ENCODE measurements at places on chromosomes 4 and X.
A peak's percentile ranks its signal among the peaks of the same experiment; 100 is the strongest.

DNA sequence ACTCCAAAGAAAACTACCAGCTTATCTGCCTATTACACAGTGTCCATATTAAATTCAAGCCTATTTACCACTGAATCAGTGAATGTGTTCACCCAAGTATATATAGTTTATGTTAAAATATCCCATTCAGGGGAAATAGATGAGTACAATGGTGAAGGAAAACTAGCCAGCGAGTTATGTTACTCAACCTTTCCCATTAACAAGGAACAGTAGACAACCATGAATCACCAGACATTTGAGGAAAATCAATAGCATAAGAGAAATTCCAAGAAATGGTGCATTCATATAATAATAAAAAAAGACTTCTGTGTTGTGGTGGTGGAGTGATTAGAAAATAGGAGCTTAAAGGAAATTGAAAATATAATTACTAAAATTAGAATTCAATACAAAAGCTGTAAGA, 21.3 kb downstream of the IQCM start:
- H3K36me3 ChIP-seq, result no peaks in the 10 kb centered on the region
- no peaks in the 10 kb centered on the region for H3K4me1 ChIP-seq
- H3K27ac ChIP-seq, result no peak overlapping the region
- H3K4me3 ChIP-seq, result no peak overlapping the region

- H3K36me3 ChIP-seq, result no peaks in the 10 kb centered on the region
- H3K4me3 ChIP-seq, result no peak overlapping the region
- no peak for DNase-seq
- peaks cover 28% of the 10 kb centered on the region for H3K4me1 ChIP-seq
- no peak overlapping the region for H3K27ac ChIP-seq
Measured at GRCh38 chr4:123675567-123675966, 279.0 kb downstream of the SPRY1 start.

DNA sequence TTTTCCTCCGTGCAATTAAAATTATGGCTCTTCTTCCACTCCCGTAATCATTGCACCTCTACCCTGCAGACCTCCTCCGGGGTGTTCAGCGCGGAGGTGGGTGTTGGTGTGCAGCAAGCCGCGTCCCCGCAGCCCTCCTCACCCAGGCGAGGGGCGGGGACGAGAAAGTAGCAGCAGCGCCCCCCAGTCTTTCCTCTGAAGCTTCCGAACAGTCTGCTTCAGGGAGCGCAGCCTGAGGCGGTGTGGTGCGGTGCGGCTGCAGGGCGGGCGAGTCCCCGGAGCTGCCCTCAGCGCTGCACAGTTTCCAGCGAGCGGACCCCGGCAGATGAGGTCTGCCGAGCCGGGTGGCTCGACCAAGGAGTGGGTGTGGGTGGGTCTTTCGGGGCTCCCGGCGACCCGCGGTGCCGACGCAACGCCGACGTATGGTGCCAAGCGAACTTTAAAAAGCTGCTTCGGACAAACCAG, at the start of gene FRAS1:
TSS of gene FRAS1 (plus strand) at position 189 of the 465 bp plus-strand sequence. CDS start 687 bp downstream, outside the sequence.
- H3K27me3 ChIP-seq, result peaks cover 56% of the 10 kb centered on the region
- H3K27ac ChIP-seq, result peak within 1 kb of the TSS; percentile 67
- H3K36me3 ChIP-seq, result no peaks in the 10 kb centered on the region
- peak within 1 kb of the TSS; percentile 89 for H3K4me3 ChIP-seq

DNA sequence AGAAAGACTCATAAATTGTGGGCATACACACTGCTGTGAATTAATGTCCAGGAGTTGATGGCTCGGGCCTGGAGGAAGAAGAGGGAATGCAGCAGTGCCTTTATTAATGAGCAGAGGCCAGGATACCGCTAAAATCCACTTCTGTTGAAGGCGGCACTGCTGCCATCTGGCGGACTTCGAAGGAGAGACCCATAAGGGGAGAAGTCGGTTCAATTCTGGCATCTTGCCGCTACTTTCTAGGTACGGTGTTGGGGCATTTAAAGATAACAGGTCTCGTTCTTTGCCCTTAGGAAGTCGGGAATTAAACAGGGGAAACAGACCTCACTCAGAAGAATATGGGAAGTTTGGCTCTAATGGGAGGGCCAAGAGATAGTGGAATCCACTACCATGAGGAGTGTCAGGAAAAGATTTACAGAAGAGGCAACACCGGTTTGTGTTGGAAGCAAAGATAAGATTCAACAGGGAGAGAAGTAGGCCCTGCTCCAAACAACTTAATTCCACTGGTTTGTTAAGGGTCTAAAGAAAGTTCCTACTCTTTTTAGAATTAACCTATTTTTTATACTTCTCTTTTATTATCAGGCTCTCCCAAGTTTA, 133.6 kb upstream of the GIMD1 start:
- H3K36me3 ChIP-seq, result no peaks in the 10 kb centered on the region
- no peak overlapping the region for H3K4me3 ChIP-seq
- H3K27ac ChIP-seq, result no peak overlapping the region
- DNase-seq, result peak; percentile 55
- peaks cover 2% of the 10 kb centered on the region for H3K4me1 ChIP-seq
- H3K27me3 ChIP-seq, result peaks cover 6% of the 10 kb centered on the region

DNA sequence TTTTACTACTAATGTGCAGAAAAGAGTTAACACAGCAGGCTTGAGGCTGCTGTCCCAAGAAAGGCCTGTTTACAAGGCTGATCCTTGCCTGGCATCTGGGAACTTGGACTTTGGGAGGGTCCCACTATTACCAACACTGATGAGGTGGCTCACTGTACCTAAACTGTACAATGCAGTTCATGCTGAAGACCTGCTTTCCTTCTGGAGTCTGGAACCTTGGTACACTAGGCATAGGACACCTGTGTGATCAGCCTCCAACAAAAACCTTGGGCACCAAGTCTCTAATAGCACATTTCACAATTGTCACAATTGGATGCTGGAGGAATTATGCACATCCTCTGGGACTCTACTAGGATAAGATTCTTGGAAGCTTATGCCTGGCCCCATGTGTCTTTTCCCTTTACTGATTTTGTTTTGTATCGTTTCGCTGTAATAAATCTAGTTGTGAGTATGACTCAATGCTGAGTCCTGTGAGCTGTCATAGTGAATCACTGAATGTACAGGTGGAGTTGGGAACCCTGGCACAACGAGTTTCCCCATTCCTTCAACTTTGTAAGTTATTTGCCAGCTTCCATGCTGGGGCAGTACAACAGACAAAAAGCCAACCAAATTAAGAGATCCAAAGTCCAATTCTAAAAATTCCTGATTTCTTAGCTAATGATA, 45.9 kb downstream of the TEC start:
- DNase-seq, result no peak
- no peak overlapping the region for H3K27ac ChIP-seq
- H3K36me3 ChIP-seq, result peaks cover 5% of the 10 kb centered on the region

- H3K4me3 ChIP-seq, result no peak overlapping the region
- no peak for DNase-seq
- H3K27me3 ChIP-seq, result peaks cover 5% of the 10 kb centered on the region
- H3K27ac ChIP-seq, result no peak overlapping the region
- H3K36me3 ChIP-seq, result no peaks in the 10 kb centered on the region
- no peaks in the 10 kb centered on the region for H3K4me1 ChIP-seq
Measured at GRCh38 chr4:78953769-78954666, 14.8 kb upstream of the PAQR3 start.

- DNase-seq, result no peak
- H3K4me3 ChIP-seq, result no peak overlapping the region
- H3K4me1 ChIP-seq, result no peaks in the 10 kb centered on the region
- no peaks in the 10 kb centered on the region for H3K36me3 ChIP-seq
- H3K27ac ChIP-seq, result no peak overlapping the region
Measured at GRCh38 chr4:7330811-7331681, 103.7 kb downstream of the PSAPL1 start.

DNA sequence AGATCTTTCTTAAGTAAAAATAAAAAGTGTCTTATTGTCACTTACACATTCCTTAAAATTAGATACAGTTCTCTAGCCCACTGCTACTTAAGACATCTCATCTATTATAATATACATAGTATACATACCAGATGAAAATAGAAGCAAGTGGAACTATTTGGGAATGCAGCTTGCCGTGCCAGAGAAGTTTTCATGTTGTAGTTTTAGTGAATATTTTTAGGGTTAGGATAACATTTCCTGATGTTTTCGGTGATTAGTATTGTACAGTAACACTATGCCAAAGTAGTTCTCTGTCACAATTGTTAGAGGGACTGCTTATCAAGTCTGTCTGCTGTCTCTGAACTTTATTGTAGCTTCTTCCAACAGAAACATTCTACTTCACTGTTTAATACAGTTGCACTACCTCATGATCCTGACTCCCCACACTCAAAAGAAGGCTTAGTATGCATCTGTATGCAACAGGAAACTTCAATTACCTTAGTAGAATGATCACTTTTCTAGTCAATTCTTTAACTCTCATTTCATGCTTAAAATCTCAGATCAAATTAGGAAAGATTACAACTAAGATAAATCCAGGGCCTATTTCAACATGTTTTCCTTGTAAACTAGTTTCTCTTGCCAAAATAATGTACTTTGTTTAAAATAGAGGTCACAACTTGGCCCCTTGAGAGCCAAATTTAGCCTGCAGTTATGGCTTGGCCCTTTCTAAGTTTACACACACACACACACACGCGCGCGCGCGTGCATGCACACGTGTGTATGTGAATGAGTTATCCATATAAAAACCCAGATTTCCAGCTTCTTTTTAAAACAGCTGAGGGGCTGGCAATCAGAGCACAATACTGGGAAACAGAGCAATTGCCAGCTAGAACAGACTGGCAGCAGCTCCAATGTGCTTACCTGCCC, 42.3 kb upstream of the SRPX start:
- no peak for DNase-seq
- H3K4me3 ChIP-seq, result no peak overlapping the region
- H3K36me3 ChIP-seq, result no peaks in the 10 kb centered on the region
- no peaks in the 10 kb centered on the region for H3K4me1 ChIP-seq
- H3K27me3 ChIP-seq, result no peaks in the 10 kb centered on the region

DNA sequence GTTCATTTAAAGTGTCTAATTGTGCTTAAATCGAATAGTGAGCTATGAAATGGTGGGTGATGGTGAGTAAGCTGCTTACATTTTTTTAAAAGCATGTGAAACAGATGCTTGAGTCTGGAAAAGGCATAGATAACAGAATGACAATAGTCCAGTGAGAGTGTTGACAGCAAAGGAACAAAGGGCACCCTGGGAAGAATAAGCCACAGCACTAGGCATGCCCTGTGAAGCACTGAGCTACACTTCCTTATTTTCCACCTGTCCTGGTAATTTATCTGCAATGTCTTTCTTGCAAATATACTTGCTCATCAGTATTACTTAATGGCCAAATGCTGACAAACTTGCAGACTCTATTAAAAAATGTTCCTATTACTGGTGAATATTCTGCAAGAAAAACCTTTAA, 168.7 kb downstream of the PRDM5 start:
- H3K4me3 ChIP-seq, result no peak overlapping the region
- H3K27me3 ChIP-seq, result no peaks in the 10 kb centered on the region
- no peak for DNase-seq

DNA sequence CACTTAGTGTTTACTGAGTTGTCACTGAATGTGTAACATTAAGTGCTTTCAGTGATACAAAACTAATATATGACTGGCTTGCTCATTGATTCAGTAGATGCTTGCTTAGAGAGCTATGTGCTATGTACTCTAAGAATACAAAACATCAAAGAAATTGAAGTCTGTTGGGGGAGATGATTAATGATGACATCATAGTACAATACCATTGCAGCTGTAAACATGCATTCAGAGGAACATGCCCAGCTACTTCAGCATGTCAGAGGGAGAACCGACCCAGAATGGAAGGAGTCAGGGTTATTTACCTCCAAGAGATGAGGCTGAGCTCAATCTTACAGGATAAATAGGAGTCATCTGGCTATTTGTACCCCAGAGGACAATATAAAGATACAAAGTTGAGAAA, 290.8 kb downstream of the TENM3 start:
- H3K4me3 ChIP-seq, result no peak overlapping the region
- no peaks in the 10 kb centered on the region for H3K4me1 ChIP-seq
- H3K27ac ChIP-seq, result no peak overlapping the region
- no peaks in the 10 kb centered on the region for H3K36me3 ChIP-seq
- no peaks in the 10 kb centered on the region for H3K27me3 ChIP-seq

DNA sequence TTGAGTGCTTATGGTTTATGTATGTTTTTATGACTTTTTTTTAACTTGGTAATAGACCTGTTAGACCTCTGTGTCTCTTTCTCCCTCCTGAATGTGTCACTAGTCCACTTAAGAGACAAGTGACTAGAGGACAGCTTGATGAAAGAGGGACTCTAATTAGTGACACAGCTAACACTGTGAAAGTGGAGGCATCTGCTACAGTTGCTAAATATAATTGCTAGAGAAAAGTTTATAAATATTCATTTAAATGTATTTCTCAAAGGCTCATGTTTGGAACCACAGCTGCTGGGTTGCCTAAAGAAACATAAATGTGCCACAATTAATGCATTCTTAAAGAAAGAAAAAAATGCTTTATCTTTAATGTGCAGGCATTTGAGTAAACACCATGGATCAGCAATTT, 176.4 kb downstream of the FRMPD4 start:
- no peak for DNase-seq
- no peaks in the 10 kb centered on the region for H3K36me3 ChIP-seq
- H3K4me1 ChIP-seq, result no peaks in the 10 kb centered on the region
- H3K27ac ChIP-seq, result no peak overlapping the region
- no peak overlapping the region for H3K4me3 ChIP-seq

DNA sequence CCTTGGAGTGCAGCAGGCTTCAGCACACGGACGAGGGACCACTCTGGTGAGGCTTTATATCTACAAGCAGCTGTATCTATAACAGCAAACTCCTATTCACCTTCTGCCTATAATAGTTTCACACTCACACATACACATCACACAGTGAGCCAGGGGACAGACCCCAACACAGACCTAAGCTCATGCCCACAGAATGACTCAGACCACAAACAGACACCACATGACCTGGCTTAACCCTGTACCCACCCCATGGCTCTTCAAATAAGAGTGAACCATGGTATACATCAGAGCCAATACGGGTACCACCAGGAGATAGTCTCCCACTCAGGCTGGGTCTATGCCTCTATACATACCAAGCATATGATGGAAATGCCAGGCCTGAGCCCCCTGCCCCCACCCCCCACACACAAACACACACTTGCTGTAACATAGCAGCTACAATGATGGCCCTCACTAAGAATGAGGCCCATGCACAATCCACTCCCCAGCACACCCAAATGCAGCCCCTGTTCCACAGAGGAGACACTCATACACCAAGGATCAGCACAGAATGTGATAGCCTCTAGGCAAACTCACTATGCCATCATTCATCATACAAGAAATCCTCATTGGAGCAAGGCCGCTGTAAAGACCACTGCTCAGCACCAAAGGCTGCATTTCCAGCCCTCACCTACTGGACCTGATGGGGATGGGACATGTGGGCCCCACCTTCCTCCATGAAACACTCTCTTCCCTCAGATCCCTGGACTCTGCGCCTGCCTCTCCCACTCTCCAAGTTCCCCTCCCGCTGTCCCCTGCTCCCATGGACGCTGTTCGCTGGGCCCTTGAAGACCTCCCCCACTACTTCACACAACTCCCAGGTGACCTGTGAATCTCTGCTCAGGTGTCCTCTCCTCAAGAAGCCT, 62.1 kb upstream of the XIAP start:
- no peaks in the 10 kb centered on the region for H3K27me3 ChIP-seq
- no peak overlapping the region for H3K27ac ChIP-seq
- H3K36me3 ChIP-seq, result no peaks in the 10 kb centered on the region

Measured in activated CD8-positive, alpha-beta T cell treated with anti-CD3 and anti-CD28 coated beads, Interleukin-2, amount 10 ng/mL, durations not matched to agents 7 days and 5 days (primary cell).